Spinal cord (tissue), 10 donors: ENCODE measurements at places on chromosomes 16 and 17. TPM values are rescaled to one million over a fixed set of nuclear protein-coding genes. Genes with fewer than 3 reads are reported as not detected.

The FBXW10 gene
- 0.40 TPM for total RNA-seq

GRCh38 chr17:50560931-50561745, 623 bp downstream of the CACNA1G start:
- no peak for DNase-seq

The ITPRIPL2 gene
- total RNA-seq: 18.5 TPM

The CHMP6 gene
- total RNA-seq: 10.2 TPM

GRCh38 chr17:28325211-28325610, 6.2 kb downstream of the TMEM97 start:
- no peak for DNase-seq

- no peak for DNase-seq
Observed at GRCh38 chr17:59756236-59756818, 48.9 kb downstream of the VMP1 start.

The DHRS13 gene
- total RNA-seq: 22.2 TPM

The GCGR gene
- 0.99 TPM for total RNA-seq

The C16orf54 gene
- total RNA-seq: 0.39 TPM

DNA sequence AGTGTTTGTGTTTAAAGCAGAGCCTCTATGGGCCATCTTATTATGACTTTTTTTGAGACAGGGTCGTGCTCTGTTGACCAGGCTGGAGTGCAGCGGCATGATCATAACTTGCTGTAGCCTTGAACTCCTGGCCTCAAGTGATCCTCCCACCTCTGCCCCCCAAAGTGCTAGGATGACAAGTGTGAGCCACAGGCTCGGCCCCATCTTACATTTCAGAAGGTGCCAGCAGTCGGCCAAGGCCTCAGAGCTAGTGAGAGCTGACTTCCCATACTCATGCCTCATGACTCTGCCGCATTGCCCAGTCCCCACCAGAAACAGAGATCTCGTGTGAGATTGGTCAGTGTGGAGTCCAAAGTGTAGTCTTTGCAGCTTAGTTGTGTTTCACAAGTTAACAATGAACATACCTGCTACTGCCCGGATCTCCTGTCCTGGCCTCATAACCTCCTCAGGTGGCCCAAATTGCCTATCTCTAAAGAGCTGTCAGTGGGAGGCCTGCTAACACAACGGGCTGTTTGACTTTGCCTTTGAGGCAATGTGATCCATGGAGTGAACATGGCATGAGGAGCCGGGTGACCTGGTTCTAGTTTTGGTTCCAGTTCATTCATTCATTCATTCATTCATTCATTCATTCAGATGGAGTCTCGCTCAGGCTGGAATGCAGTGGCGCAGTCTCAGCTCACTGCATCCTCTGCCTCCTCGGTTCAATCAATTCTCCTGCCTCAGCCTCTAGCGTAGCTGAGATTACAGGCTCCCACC, 13.7 kb downstream of the MINK1 start:
- DNase-seq: no peak

The ASPHD1 gene
- 15.1 TPM for total RNA-seq

- no peak for DNase-seq
Observed at GRCh38 chr16:49987381-49987780, 37.6 kb upstream of the CNEP1R1 start.

DNA sequence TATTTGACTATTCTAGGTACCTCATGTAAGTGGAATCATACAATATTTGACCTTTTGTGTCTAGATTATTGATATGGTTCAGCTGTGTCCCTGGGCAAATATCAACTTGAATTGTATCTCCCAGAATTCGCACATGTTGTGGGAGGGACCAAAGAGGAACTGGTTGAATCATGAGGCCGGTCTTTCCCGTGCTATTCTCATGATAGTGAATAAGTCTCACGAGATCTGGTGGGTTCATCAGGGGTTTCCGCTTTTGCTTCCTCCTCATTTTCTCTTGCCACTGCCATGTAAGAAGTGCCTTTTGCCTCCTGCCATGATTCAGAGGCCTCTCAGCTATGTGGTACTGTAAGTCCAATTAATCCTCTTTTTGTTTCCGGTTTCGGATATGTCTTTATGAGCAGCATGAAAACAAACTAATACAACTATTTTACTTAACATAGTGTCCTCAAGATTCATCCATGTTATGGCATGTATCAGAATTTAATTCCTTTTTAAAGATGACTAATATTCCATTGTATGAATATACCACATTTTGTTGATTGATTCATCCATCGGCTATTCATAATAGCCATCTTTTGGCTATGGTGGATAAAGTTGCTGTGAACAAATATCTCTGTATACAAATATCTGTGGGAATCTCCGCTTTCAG, 129.1 kb downstream of the FTO start:
- DNase-seq: no peak

- DNase-seq: peak; percentile 62
Observed at GRCh38 chr16:56424791-56425438, 430 bp downstream of the AMFR start.

DNA sequence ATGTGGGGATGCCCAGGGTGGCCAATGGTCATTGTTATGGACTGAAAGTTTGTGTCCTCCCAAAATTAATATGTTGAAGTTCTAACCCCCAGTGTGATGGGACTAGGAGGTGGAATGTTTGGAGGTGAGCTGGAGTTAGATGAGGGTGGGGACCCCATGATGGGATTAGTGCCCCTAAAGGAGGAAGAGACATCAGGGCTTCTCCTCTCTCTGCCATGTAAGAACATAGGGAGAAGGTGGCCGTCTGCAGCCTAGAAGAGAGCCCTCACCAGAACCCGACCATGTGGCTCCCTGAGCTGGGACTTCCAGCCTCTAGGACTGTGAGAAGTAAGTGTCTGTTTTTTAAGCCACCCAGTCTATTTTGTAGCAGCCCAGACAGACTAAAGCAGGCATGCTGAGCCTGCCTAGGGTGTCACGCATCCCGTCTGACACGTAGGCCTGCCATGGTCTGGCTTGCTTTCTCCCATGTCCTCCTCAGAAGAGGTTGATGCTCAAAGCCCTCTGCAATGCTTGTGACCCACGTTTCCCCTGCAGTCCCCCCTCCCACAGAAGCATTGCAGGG, 4.0 kb upstream of the PRPSAP1 start:
- DNase-seq: no peak

DNA sequence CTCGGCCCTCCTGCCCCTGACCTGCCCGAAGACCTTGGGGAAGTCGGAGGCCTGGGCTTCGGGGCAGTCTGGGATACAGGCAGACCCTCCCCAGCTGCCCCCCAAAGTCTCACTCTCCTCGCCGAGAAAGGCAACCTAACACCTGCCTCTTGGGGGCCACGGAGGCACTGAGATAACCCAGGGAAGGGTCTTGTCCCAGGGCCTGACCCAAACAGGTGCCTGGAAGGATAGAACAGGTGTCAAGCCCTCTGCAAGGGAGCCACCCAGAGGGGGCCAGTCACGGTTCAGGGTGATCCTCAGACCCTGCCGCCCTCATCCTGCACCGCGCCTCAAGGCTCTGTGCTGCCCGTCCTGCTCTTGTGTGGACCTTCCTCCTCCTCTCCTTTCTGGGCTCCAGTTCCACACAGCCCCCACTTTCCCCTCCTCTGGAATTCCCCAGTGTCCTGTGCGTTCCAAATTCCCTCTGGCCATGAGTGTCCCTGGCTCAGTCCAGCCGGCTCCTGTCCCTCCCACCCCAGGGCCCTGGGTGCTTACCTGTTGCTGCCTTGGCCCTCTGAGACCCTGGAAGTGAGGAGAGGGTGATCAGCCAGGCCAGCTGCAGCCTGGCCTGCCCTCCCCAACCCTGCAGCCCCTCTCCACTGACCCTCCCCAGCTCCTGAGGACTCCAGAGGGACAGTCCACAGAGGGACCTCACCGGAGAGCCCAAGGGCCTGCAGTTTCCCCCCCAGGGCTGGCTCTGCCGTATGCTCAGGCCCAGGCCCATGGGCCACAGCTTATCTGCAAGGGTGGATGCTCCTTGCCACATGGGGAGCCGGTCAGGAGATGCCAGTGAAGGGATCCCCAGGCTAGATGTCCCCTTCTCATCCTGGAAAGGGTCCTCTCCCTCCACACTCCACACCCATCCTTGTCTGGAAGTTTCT, 3.8 kb downstream of the PRSS27 start:
- DNase-seq: no peak

GRCh38 chr16:4511441-4512082, 27.0 kb downstream of the CDIP1 start:
- DNase-seq: peak; percentile 61

The AGRP gene
- not detected for total RNA-seq

The KRT28 gene
- not detected for total RNA-seq

- DNase-seq: no peak
Observed at GRCh38 chr17:38891441-38891840, 21.6 kb downstream of the LASP1 start.

The EPX gene
- total RNA-seq: 1.2 TPM

The PLA2G10 gene
- total RNA-seq: not detected

- no peak for DNase-seq
Observed at GRCh38 chr16:65772134-65772732, 594.3 kb upstream of the CDH5 start.

DNA sequence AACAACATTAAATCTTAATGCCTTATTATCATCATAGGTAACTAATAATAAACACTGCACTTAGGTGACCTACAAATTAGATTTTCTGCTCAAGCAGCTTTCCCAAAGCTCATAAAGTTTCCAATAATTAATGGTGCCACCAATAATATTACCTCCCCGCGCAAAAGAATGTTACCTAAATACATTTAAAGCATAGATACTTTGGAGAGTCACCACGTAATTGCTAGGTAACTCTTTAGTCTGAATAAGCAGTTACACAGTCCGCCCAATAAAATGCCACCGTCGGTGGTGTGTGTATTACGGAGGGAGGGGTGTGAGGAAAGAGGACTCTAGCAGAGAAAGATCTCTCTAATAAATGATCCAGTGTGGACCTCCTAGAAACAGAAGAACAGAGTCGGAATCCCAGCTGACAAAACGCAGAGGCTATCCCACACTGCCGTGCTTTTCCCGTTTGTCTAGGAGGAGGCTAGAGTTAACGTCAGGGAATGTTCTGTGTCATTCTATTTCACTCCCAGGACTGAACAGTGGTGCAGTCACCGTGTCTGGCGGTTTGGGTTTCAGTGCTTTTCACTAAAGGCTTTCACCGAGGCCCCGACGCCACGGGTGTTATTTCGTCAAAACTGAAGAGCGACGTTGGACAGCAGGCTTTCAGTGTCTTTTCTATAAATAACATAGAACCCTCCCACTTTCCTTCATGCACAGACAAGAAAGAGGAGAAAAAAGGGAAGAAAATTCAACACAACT, 630 bp downstream of the RNFT1 start:
- DNase-seq: peak; percentile 80

- no peak for DNase-seq
Observed at GRCh38 chr17:75130059-75130631, 1.4 kb downstream of the NT5C start.

The FOXN1 gene
- not detected for total RNA-seq

- no peak for DNase-seq
Observed at GRCh38 chr16:27511657-27512448, 37.9 kb downstream of the GTF3C1 start.

The MFAP4 gene
- total RNA-seq: 137 TPM

GRCh38 chr16:75250089-75250808, 1.2 kb downstream of the BCAR1 start:
- DNase-seq: no peak

The CHRNE gene
- 0.99 TPM for total RNA-seq

DNA sequence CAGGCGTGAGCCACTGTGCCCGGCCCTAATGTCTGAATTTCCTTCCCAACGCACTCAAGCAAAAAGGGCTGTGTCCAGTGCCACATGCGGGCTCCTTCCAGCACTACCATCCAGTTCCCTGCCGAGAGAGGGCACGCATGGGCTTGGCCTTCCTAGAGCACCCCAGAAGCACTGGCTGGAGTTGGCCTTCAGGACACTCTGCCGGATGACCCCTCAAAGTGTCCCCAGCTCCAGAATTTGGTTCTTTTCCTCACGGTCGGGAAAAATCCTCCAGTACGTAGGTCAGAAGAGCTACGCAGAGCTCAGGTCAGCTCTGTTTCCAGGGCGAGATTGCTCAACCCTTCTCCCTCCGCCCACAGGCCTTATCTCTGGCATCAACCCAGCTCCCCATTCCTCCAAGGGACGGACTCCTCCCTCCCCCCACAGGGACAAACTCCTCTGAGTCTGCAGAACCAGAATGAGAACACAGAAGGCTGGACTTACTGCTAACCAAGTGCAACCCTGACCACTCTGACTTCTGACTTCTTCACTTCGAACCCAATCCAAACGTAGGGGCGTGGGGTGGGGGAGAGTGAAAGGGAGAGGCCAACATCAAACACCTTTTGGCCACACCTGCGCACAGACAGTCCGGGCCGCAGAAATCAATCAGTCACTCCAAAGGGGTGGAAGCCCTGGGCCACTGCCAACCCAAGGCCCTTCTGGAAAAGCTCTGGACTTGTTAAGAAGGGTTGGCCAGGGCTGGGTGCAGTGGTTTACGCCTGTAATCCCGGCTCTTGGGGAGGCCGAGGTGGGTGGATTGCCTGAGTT, 3.6 kb downstream of the CDC42EP4 start:
- DNase-seq: no peak

- peak; percentile 74 for DNase-seq
Observed at GRCh38 chr17:57577751-57578607, 167.1 kb downstream of the CCDC182 start.
